Activated CD8-positive, alpha-beta T cell treated with anti-CD3 and anti-CD28 coated beads, Interleukin-2, amount 10 ng/mL, durations not matched to agents 7 days and 5 days (primary cell): ENCODE measurements at places on chromosomes 7 and 10.

- no peaks in the 10 kb centered on the region for H3K36me3 ChIP-seq
- no peaks in the 10 kb centered on the region for H3K27me3 ChIP-seq
- DNase-seq: no peak
- H3K4me3 ChIP-seq: no peak overlapping the region
Observed at GRCh38 chr7:75948179-75948578, 33.2 kb downstream of the POR start.

DNA sequence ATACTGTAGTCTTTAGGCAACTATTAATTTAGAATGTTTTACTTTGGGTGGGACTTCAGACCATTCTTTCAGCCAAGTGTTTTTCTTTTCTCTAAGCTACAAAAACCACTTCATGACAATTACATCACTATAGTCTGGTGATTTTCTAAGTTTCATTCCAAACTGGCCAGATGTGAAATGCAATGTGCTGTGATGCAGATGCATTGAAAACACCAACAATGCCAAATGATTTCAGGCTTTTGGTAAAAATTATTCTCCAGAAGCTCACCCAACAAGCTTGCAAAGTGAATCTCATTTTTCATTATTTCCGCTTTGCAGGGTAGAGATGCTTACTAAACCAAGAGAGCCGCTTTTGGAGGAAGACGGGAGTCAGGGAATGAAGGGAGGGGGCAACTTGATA, 118.4 kb upstream of the ANK3 start:
- no peaks in the 10 kb centered on the region for H3K36me3 ChIP-seq
- no peak overlapping the region for H3K4me3 ChIP-seq
- DNase-seq: no peak
- no peak overlapping the region for H3K27ac ChIP-seq

DNA sequence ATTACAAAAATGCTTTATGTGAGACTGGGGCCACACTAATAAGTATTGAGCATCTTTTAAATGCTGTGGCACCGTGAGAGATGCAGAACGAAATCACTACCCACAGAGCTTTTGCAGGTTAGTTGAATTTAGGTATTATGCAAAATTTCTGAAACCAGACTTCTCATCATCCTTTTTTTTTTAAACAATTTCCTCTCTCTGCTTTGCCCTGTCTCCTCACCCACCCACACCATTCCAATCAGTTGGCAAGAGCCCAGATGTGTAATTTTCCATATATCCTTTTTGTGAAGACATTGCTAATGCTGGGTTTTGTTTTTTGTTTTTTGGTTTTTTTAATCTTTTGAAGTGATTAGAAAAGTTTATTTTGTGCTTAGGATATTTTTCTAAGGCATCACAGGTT, 1.1 kb downstream of the YAE1 start:
- no peak overlapping the region for H3K27ac ChIP-seq
- H3K4me3 ChIP-seq: peak overlapping the region; percentile 94
- no peaks in the 10 kb centered on the region for H3K27me3 ChIP-seq
- peaks cover 15% of the 10 kb centered on the region for H3K36me3 ChIP-seq
- no peak for DNase-seq
- H3K4me1 ChIP-seq: peaks cover 14% of the 10 kb centered on the region

GRCh38 chr10:30491916-30492515, 58.0 kb downstream of the MAP3K8 start:
- H3K36me3 ChIP-seq: peaks cover 13% of the 10 kb centered on the region
- DNase-seq: no peak
- H3K4me3 ChIP-seq: no peak overlapping the region
- H3K27me3 ChIP-seq: peaks cover 3% of the 10 kb centered on the region
- peak overlapping the region; percentile 14 for H3K27ac ChIP-seq
- H3K4me1 ChIP-seq: peaks cover 80% of the 10 kb centered on the region

- no peak overlapping the region for H3K4me3 ChIP-seq
- H3K4me1 ChIP-seq: peaks cover 79% of the 10 kb centered on the region
- H3K27ac ChIP-seq: peak overlapping the region; percentile 85
- no peak for DNase-seq
- peaks cover 8% of the 10 kb centered on the region for H3K36me3 ChIP-seq
- peaks cover 11% of the 10 kb centered on the region for H3K27me3 ChIP-seq
Observed at GRCh38 chr10:43293677-43294057, 26.8 kb upstream of the RASGEF1A start.

GRCh38 chr10:108250936-108251620, 1086.6 kb upstream of the SORCS1 start:
- no peak for DNase-seq
- no peaks in the 10 kb centered on the region for H3K36me3 ChIP-seq
- no peaks in the 10 kb centered on the region for H3K4me1 ChIP-seq

DNA sequence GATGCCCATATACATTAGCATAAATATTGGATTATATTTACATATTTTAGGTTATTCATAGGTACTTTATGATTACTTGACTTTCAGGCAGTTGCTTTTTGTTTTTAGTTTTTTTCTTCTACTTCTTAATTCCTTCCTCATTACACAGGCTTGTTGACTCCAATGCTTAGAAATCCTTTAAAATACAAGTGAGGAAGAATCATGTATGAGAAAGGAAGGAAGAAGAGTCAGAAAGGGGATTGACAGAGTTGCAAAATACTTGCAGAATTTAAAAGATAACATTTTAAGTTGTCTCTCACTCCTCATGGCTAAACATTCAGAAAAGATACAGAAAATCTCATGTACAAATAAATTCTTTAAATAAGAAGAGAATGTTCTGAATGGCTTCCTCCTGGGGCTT, 61.9 kb downstream of the ATXN7L1 start:
- H3K4me3 ChIP-seq: no peak overlapping the region
- DNase-seq: no peak
- peaks cover 5% of the 10 kb centered on the region for H3K27me3 ChIP-seq
- peaks cover 13% of the 10 kb centered on the region for H3K4me1 ChIP-seq

DNA sequence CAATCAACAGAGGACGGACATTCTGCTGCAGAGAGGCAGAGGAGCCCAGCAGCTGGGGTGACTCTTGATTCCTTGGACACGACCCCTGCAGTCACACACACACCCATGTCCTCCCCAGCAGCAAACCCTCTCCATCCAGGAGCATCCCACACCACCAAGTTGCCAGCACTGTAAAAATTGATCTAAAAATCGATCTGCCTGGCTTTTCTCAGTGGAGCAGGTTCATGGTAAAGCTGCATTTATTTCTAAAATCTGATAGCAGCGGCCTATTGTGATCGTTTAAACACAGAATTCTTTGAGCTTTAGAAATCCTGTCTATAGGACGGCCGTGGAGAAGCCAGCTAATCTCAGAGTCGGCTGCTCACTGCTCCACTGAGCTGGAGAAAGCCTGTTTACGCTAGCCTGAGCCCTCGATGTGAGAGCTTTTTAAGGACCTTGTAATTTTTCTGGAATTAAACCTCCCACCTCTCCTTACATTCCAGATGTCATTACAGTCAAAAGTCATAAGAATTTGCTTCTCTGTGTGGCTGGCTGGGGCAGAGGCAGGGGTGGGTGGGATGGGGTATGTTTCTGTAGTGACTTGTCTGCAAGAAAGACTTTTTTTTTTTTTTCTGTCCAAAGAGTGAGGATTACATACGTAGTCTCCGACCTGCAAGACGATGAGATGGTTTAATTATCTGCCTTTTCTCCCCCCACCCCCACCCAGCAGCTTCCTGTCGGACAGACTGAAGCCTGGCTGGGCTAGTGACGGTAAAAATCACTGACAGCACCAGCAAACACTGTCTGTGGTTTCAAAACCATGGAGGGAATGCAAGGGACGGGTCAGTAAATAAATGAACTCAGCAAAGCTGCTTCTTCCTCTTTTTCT, 31.6 kb downstream of the TRIM8 start:
- peaks cover 5% of the 10 kb centered on the region for H3K36me3 ChIP-seq
- DNase-seq: no peak
- peak overlapping the region; percentile 65 for H3K27ac ChIP-seq

GRCh38 chr7:22666732-22667131, 60.3 kb upstream of the IL6 start:
- peaks cover 16% of the 10 kb centered on the region for H3K27me3 ChIP-seq
- no peak overlapping the region for H3K4me3 ChIP-seq
- peaks cover 9% of the 10 kb centered on the region for H3K36me3 ChIP-seq
- H3K27ac ChIP-seq: no peak overlapping the region
- DNase-seq: no peak
- H3K4me1 ChIP-seq: peaks cover 48% of the 10 kb centered on the region

DNA sequence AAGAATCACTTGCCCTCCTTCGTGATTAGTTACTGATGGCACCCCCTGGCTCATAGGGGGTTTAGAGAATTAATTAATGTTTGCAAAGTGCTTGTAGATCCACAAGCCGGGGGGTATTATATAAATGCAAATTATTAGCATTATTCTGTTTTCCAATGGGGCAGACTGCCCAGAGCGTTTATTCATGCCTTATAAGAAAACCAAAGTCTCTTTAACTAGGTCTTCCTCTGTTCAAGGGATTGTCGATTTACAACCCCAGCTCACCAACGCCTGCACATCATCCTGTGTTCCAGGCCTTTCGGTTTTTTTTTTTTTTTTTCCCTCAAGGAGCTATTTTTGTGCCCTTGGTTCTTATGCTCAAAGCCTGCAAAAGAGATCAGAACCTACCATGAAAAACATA, 630.7 kb downstream of the PARD3 start:
- no peaks in the 10 kb centered on the region for H3K27me3 ChIP-seq
- DNase-seq: no peak
- H3K27ac ChIP-seq: no peak overlapping the region
- H3K36me3 ChIP-seq: no peaks in the 10 kb centered on the region

- no peak overlapping the region for H3K4me3 ChIP-seq
- no peak overlapping the region for H3K27ac ChIP-seq
- H3K36me3 ChIP-seq: no peaks in the 10 kb centered on the region
- no peaks in the 10 kb centered on the region for H3K4me1 ChIP-seq
- no peaks in the 10 kb centered on the region for H3K27me3 ChIP-seq
Observed at GRCh38 chr7:66869660-66870450, 51.2 kb upstream of the TMEM248 start.

GRCh38 chr10:129628823-129629222, 161.8 kb downstream of the MGMT start:
- H3K4me1 ChIP-seq: peaks cover 9% of the 10 kb centered on the region
- H3K27ac ChIP-seq: no peak overlapping the region
- no peaks in the 10 kb centered on the region for H3K27me3 ChIP-seq
- no peak for DNase-seq
